Hindlimb muscle (tissue), 1 donor: ENCODE measurements at places on chromosomes 7 and 10. TPM values are rescaled to one million over a fixed set of nuclear protein-coding genes. Genes with fewer than 3 reads are reported as not detected.

PIK3AP1 gene
- 3.2 TPM for polyA plus RNA-seq

GALNT17 gene
- 30.1 TPM for polyA plus RNA-seq

ASB10 gene
- polyA plus RNA-seq: 8.2 TPM

CNPY1 gene
- polyA plus RNA-seq: not detected

TPST1 gene
- 13.7 TPM for polyA plus RNA-seq

MYL10 gene
- polyA plus RNA-seq: 9.0 TPM

CYP2C19 gene
- not detected for polyA plus RNA-seq

STOX1 gene
- polyA plus RNA-seq: 2.3 TPM

DYNC1I1 gene
- polyA plus RNA-seq: 0.58 TPM

PON3 gene
- polyA plus RNA-seq: 5.6 TPM

RPEL1 gene
- not detected for polyA plus RNA-seq

OR13A1 gene
- polyA plus RNA-seq: not detected

PNLIPRP1 gene
- polyA plus RNA-seq: not detected

CCL26 gene
- polyA plus RNA-seq: 1.6 TPM

LIPN gene
- polyA plus RNA-seq: not detected

FAM185A gene
- 6.5 TPM for polyA plus RNA-seq

TM9SF3 gene
- 76.8 TPM for polyA plus RNA-seq

FZD1 gene
- 11.8 TPM for polyA plus RNA-seq

SLC26A3 gene
- not detected for polyA plus RNA-seq

PLEKHA8 gene
- polyA plus RNA-seq: 11.4 TPM

UCMA gene
- not detected for polyA plus RNA-seq

ACTR3C gene
- 1.3 TPM for polyA plus RNA-seq

BICC1 gene
- polyA plus RNA-seq: 14.9 TPM

FAM180A gene
- not detected for polyA plus RNA-seq

CTAGE15 gene
- polyA plus RNA-seq: not detected

MMD2 gene
- polyA plus RNA-seq: not detected

CALHM3 gene
- not detected for polyA plus RNA-seq

FKBP6 gene
- 0.12 TPM for polyA plus RNA-seq

LMOD2 gene
- 138 TPM for polyA plus RNA-seq

PI4K2A gene
- polyA plus RNA-seq: 10.2 TPM

CALCR gene
- 11.0 TPM for polyA plus RNA-seq

INPP5A gene
- polyA plus RNA-seq: 57.4 TPM
